ENCODE measurements at places on chromosomes 3 and 15.

- DNase-seq = peak; percentile 28
Measured at GRCh38 chr3:142844339-142844977, 44.4 kb downstream of the PCOLCE2 start.

- no peak for DNase-seq
Measured at GRCh38 chr15:51156957-51157356, 62.3 kb upstream of the TNFAIP8L3 start.

GRCh38 chr3:61680617-61681016 is 119.2 kb downstream of the PTPRG start:
- DNase-seq = no peak

DNA sequence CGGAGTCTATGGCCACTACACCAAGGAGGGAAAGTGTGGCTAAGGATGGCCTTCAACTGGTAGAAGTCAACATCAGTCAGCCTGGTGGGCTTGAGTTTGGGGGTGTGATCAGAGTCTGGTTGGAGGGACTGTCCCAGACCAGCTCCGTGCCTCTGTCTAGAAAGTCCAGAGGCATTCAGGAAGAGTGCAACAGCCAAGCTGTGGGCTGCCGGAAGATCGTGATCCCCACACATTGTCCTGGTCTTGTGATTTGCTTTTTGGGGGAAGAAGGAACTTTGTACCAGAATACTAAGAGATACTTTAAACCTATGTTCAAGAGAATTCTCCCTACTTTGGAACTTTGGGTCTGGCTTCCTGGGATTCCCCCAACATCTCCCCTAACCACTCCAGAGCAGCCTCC is 47.8 kb upstream of the VPS8 start:
- no peak for DNase-seq

GRCh38 chr15:53976844-53977392 is 1.3 kb upstream of the UNC13C start:
- DNase-seq = no peak

DNA sequence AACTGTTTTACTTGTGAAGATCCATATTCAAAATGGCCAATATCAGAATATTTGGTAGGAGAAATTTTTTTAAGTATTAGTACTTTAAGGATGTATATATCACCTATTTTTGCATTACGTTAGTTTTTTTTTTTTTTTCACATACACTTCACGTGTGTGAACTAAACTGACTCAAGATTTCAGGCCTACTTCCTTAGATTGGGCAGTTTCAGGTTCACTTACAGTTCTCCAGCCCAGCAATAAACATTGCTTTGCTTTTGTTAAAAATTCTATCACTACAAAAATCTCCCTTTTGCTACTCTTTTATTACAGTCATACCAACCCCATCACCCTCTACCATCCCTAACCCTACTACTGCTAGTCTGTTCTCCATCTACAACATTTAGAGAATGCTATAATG is 183.6 kb downstream of the KCNH8 start:
- no peak for DNase-seq

GRCh38 chr15:81885135-81885534 is 160.7 kb downstream of the MEX3B start:
- DNase-seq = no peak

DNA sequence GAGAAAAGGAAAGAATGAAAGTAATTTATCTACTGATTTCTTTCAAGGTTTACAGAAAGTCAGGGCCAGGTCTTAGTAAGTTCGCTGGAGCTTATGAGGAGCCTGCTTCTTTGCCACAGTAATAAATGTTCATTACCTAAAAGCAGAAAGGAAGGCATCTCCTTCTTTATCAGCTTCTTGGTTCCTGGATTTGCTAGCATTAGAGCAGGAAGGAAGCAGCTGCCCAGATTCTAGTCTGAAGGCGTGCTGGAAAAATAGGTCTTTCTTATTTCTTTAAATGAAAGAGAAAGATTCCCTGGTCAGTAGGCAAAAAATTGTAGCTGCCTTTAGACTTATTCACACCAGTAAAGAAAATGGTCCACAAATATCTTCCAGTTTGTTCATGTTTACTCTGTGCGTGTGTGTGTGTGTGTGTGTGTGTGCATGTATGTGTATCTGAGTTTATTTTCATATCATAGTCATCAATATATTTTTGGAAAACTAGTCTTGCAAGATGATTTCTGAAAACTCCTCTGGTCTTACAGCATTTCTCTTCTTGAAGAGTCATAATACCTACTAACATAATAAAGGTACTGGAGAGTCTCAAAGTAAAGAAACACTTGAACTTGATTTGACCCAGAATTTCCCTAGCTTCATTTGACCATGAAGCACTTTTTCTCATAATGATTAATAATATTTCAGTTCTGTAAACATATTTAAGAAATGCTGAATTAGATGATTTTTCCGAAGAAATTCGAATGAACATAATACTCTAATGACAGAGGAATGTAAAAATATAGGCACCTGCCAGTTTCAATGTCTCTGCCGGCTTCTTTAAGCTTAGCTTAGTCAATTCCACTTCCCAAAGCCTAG is 255.3 kb upstream of the ZPLD1 start:
- DNase-seq = no peak

- DNase-seq = peak; percentile 12
Measured at GRCh38 chr3:89851974-89852621, 744.7 kb downstream of the EPHA3 start.

GRCh38 chr3:110533089-110533488 is 538.5 kb upstream of the NECTIN3 start:
- no peak for DNase-seq

DNA sequence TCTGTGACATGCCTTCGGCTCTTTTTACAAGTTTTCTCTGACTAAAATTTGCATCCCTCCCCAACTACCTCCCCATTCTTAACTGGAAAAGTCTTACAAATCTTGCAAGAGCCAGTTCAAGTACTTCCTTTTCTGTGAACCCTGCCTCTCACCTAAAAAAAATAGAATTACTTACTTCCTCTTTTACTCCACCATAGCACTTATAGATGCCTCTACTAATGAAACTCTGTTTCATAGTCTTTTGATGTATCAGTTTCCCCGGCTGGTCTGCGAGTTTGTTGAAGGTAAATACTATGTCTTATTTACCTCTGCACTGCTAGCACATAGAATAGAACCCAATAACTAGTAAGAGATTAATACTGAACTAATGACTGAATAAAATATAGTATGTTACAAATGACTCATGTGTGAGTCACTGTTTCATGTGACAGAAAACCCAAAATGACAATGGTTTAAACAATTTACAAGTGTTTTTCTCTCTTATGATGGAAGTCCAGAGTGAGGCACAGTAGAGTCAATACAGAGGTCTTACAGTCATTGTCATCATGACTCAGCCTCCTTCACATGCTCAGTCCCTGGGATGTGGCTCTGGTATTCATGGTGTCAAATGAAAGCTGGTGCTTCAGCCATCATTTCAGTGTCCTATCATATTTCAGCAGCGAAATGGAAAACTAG is 393.5 kb downstream of the RSL24D1 start:
- no peak for DNase-seq

DNA sequence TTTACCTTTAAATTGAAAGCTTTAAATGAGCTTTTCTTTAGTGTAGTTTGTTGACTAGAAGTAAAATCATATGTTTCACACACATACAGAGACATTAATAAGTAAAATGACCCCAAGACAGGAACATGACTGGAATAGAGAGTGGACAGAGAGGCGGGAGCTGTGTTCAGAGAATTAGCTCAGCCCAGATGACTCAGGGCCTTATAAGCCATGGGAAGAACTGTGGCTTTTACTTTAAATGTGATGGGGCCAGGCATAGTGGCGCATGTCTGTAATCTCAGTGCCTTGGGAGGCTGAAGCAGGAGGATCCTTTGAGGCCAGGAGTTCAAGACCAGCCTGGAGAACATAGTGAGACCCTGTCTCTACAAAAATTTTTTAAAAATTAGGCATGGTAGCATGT is 26.7 kb downstream of the SACM1L start:
- no peak for DNase-seq

DNA sequence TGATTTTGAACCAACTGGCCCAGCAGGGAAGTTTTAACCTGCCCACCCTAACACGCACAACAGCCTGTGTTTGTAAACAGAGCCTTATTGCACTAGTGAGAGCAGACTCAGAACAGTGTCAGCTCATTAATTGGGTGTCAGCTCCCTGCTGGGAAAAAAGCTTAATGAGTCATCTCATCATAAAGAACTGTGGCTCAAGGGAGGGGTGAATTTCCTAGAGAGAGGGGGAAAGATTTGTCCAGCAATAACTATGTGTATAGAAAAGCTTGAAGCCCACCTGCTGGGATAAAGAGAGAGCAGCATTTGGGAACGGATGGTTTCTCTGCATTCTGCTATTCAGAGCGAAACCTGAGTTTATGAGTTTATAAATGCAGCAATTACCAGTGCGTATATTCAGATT is 48.9 kb upstream of the GMNC start:
- DNase-seq = no peak

- no peak for DNase-seq
Measured at GRCh38 chr3:130870423-130870822, 23.5 kb upstream of the ATP2C1 start.

GRCh38 chr15:74322558-74323180 is 44.8 kb downstream of the CYP11A1 start:
- peak; percentile 79 for DNase-seq

GRCh38 chr3:132469326-132469725 is 52.0 kb downstream of the DNAJC13 start:
- DNase-seq = no peak

- DNase-seq = peak; percentile 70
Measured at GRCh38 chr3:195849322-195850074, 37.8 kb upstream of the MUC4 start.
